ENCODE measurements at places on chromosomes 12 and 14.

DNA sequence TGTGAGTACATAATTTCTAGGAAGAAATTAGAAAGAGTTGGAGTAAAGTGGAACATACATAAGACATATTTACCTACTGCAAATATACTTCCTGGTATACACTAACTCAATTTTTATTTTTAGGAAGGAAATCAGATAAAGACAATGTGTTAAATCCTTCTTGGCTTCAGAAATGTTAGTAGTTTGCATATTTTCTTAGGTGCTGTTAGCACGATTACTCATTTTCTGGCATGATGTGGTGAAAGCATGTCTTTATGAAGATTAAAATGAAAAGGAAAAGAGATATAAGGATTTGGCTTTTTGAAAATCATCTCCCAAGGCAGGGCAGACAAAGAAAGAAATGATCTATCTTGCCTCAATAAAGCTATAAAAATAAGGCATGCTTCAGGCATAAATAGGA lies 287.6 kb upstream of the E2F7 start:
- DNase-seq: no peak
- H3K4me1 ChIP-seq: no peaks in the 10 kb centered on the region
- no peaks in the 10 kb centered on the region for H3K36me3 ChIP-seq
- H3K4me3 ChIP-seq: no peak overlapping the region

DNA sequence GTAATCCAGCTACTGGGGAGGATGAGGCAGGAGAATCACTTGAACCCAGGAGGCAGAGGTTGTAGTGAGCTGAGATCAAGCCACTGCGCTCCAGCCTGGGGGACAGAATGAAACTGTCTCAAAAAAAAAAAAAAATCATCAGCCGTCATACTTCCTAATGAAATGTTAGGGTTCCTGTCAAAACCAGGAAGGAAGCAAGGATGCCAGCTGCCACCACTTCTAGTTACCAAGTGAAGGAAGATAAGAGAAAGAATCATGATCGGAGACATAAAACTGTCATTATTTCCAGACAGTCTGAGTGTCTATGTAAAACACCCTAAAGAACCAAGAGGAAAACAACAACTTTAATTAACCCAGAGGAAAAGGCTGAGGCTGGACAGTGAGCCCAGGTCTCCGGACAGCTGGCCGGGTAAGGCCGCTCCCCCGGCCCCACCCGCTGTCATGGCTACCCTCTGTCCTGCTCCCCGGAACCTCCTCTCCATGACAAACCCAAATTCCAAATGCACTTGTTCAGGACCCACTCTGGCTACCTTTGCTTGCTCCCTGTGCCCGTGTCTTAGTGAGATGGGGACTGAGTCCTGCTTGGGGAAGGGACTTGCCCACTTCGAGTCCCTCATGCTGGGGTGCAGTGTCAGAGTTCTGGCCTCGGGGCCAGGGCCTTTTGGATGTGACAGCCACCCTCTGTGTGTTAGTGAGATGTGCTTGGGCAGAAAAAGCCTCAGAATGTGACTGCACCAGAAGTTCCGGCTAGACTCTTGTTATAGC lies 29.0 kb downstream of the SLC6A12 start:
- no peak for DNase-seq
- peaks cover 6% of the 10 kb centered on the region for H3K4me1 ChIP-seq
- peaks cover 2% of the 10 kb centered on the region for H3K36me3 ChIP-seq
- no peak overlapping the region for H3K4me3 ChIP-seq

DNA sequence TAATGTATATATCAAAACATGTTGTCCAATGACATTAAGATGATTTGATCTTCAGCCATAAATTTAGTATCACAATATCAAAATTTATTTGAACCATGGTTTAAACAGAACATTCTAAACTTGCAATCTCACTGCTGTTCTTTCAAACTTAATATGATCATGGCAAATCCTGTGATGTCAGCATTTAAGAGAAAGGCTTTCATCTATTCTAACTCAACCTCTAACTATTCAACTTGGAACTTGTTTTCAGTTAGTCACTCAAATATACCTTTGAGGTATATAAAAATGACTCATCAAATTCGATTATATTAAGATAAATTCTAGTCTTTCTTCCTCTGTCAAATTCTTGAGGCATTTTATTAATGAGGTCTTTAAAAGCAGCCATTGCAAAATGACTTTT lies 747.0 kb upstream of the FLRT2 start:
- no peaks in the 10 kb centered on the region for H3K4me1 ChIP-seq
- H3K36me3 ChIP-seq: no peaks in the 10 kb centered on the region
- H3K4me3 ChIP-seq: no peak overlapping the region

DNA sequence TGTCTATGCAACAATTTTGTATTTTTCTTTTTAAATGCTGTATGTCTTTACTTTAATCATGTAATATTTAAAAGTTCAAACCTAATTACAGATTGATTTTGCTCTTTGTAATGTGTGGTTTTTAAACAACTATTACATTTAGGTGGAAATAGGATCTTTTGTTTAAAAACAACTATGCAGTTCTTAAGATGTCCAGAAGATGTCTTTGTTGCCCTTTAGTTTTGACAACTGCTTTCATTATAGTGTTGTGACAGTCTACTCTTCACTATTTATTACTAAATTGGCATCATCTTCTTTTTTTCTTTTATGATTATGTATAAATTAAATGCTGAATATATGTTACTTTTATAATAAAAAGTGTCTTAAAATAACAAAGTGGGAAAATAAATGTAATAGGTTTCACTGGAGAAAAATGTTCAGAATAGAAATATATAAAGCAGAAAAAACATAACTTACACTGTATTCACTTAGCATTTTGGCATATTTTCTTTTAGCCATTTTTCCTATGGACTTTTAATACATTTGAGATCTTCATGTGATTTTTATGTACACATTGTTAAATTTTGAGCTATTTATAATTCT lies 27.1 kb upstream of the PCNX4 start:
- no peaks in the 10 kb centered on the region for H3K4me1 ChIP-seq
- DNase-seq: no peak
- no peak overlapping the region for H3K4me3 ChIP-seq

- H3K4me3 ChIP-seq: no peak overlapping the region
- H3K4me1 ChIP-seq: peaks cover 10% of the 10 kb centered on the region
- H3K27ac ChIP-seq: peak overlapping the region; percentile 22
- H3K27me3 ChIP-seq: no peaks in the 10 kb centered on the region
- peaks cover 31% of the 10 kb centered on the region for H3K36me3 ChIP-seq
These were observed 15.2 kb upstream of the PRKAG1 start for GRCh38 chr12:49033611-49034285.

DNA sequence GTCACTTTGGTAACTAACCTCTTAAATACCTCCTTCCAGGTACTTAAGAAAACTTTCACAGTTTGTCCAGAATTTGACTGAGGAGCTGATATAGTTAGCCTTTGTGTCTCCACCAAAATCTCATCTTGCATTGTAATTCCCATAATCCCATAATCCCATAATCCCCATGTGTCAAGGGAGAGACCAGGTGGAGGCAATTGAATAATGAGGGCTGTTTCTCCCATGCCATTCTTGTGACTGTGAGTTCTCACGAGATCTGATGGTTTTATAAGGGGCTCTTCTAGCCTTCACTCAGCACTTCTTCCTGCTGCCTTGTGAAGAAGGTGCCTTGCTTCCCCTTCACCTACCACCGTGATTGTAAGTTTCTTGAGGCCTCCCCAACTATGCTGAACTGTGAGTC lies 7.8 kb upstream of the NOVA1 start:
- H3K27ac ChIP-seq: no peak overlapping the region
- no peaks in the 10 kb centered on the region for H3K27me3 ChIP-seq
- no peaks in the 10 kb centered on the region for H3K4me1 ChIP-seq
- no peaks in the 10 kb centered on the region for H3K36me3 ChIP-seq

- no peak overlapping the region for H3K4me3 ChIP-seq
- H3K4me1 ChIP-seq: peaks cover 13% of the 10 kb centered on the region
- H3K27ac ChIP-seq: no peak overlapping the region
- no peak for DNase-seq
These were observed 642 bp upstream of the PHC1 start for GRCh38 chr12:8913702-8914032.

DNA sequence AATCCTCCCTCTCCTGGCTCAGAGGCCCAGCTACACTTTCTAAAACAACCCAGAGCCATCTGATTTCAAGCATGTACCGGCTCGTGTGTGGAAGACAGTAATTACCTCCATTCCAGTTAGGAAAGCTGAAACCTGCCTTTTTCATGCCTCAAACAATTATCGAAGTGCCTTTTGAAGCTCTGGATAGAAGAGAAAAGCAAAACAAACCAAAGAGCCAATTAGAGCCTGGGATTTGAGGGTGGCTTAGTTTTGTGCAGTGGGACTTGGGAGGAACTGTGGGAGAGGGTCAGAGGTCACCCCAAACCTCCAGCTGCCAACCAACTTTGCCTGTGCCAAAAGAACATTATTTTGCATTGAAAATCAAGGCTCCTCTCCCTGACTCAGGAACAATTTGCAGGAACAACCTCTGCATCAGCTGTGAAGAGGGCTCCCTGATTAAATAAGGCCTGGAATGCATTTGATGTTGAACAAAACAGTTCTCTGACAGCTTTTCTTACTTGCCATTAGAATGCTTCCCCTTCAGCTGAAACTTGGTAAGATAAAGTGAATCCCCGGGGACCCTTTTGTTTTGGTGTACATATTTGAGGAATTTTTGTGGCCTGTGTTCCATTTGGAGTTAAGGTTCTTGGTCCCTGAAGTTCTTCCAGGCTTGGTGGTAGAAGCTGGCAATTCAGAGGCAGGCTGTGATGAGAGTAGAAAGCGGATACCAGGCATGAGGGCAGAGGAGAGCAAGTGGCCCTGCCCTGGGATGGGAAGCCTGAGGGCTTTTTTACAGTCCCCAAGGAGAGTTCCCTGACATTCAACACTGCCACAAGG lies 270.1 kb downstream of the ZFP36L1 start:
- H3K4me1 ChIP-seq: peaks cover 9% of the 10 kb centered on the region
- H3K36me3 ChIP-seq: peaks cover 2% of the 10 kb centered on the region
- no peak for DNase-seq
- H3K27me3 ChIP-seq: no peaks in the 10 kb centered on the region
- H3K27ac ChIP-seq: no peak overlapping the region
- no peak overlapping the region for H3K4me3 ChIP-seq

DNA sequence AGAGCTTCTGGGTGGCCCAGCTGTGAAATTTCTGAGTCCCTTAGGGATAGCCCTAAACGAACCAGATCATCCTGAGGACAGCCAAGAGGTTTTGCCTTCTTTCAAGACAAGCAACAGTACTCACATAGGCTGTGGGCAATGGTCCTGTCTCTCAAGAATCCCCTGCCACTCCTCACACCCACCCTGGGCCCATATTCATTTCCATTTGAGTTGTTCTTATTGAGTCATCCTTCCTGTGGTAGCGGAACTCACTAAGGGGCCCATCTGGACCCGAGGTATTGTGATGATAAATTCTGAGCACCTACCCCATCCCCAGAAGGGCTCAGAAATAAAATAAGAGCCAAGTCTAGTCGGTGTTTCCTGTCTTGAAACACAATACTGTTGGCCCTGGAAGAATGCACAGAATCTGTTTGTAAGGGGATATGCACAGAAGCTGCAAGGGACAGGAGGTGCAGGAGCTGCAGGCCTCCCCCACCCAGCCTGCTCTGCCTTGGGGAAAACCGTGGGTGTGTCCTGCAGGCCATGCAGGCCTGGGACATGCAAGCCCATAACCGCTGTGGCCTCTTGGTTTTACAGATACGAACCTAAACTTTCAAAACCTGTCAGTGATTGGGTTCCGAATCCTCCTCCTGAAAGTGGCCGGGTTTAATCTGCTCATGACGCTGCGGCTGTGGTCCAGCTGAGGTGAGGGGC lies 38.9 kb downstream of the DAD1 start:
- peak; percentile 55 for DNase-seq
- peak overlapping the region; percentile 77 for H3K4me3 ChIP-seq
- peak overlapping the region; percentile 100 for H3K27ac ChIP-seq
- H3K27me3 ChIP-seq: no peaks in the 10 kb centered on the region
- H3K36me3 ChIP-seq: peaks cover 90% of the 10 kb centered on the region

- DNase-seq: no peak
- no peak overlapping the region for H3K27ac ChIP-seq
- H3K4me1 ChIP-seq: no peaks in the 10 kb centered on the region
- H3K27me3 ChIP-seq: peaks cover 39% of the 10 kb centered on the region
- H3K4me3 ChIP-seq: no peak overlapping the region
- H3K36me3 ChIP-seq: no peaks in the 10 kb centered on the region
These were observed 69.5 kb downstream of the CLMN start for GRCh38 chr14:95250140-95250769.

GRCh38 chr14:22556021-22556989 lies 32.7 kb downstream of the DAD1 start:
- H3K36me3 ChIP-seq: peaks cover 64% of the 10 kb centered on the region
- H3K4me1 ChIP-seq: peaks cover 95% of the 10 kb centered on the region
- H3K4me3 ChIP-seq: peak overlapping the region; percentile 84
- H3K27ac ChIP-seq: peak overlapping the region; percentile 100

GRCh38 chr12:12734054-12734453 lies 16.9 kb downstream of the CDKN1B start:
- no peaks in the 10 kb centered on the region for H3K27me3 ChIP-seq
- no peak overlapping the region for H3K4me3 ChIP-seq
- H3K4me1 ChIP-seq: peaks cover 32% of the 10 kb centered on the region
- no peak overlapping the region for H3K27ac ChIP-seq
- H3K36me3 ChIP-seq: peaks cover under 1% of the 10 kb centered on the region
- DNase-seq: no peak

- H3K36me3 ChIP-seq: peaks cover 8% of the 10 kb centered on the region
- H3K27me3 ChIP-seq: peaks cover 24% of the 10 kb centered on the region
- peak overlapping the region; percentile 78 for H3K4me3 ChIP-seq
- no peak overlapping the region for H3K27ac ChIP-seq
- peaks cover 13% of the 10 kb centered on the region for H3K4me1 ChIP-seq
These were observed 838 bp upstream of the ERBB3 start for GRCh38 chr12:56078931-56079722.

GRCh38 chr14:77022236-77022852 lies 6.2 kb downstream of the IRF2BPL start:
- peak overlapping the region; percentile 3 for H3K4me3 ChIP-seq
- H3K4me1 ChIP-seq: peaks cover 24% of the 10 kb centered on the region
- H3K36me3 ChIP-seq: peaks cover 14% of the 10 kb centered on the region
- DNase-seq: no peak

DNA sequence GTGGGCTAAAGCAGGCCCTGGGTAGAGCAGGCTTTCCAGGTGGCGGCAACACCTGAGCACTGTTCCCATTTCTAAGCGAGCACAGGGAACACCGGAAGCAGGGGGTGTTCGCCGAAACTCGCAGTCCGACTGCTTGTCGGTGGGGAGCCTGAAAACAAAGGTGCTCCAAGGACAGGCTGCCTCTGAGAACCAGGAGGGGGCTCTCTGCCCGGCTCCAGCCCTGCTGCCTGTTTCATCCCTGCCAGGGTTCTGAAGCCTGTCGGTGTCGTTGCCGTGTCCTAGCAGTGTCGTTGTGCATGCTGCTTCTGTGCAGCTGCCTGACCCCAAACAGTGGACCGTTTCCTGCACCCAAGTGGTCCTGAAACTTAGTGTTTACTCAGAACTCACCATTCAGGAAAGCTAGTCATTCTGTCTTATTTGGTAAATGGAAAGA lies 21.8 kb downstream of the CCNK start:
- H3K4me1 ChIP-seq: no peaks in the 10 kb centered on the region
- H3K36me3 ChIP-seq: peaks cover 87% of the 10 kb centered on the region
- H3K4me3 ChIP-seq: no peak overlapping the region
